ENCODE measurements at places on chromosomes 5 and 9.
A peak's percentile ranks its signal among the peaks of the same experiment; 100 is the strongest.

DNA sequence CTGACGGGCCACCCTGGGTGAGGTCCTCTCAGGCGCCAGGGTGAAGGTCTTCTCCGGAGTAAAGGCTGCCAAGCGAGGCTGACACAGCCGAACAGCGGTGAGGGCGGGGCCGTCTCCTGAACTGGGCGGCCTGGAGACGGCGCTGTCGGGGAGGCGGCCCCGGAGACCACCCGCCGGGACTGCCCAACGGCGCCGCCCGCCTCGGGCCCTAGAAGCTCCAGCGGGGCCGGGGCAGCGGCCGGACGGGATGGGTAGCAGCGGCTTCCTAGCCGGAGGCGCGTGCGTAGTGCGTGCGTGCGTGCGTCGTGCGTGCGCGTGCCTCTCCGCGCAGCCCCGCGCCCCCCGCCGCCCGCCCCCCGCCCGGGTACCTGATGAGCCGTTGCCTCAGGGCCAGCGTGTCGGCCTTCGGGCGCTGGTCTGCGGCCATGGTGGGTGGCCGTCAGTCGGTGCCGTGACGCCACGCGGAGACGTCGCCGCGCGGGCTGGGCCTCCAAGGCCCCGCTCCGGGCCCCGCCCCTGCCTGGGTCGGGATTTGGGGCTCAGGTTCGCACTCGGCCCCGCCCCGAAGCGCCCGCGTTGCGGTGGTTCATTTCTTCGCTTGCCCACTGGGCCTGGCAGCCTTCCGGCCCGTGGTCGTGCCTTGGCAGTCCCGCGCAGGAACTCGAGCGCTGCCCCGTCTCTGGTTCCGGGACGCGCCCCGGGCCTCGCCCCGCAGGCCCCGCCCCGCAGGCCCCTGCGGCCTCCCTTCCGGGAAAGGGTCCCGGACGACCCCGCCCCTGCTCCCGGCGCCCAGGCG is at the start of gene PHYKPL:
Gene PHYKPL (minus strand): TSS at position 679 of the 796 bp plus-strand sequence. CDS start 252 bp downstream, at position 427.
- DNase-seq: peak; percentile 34

DNA sequence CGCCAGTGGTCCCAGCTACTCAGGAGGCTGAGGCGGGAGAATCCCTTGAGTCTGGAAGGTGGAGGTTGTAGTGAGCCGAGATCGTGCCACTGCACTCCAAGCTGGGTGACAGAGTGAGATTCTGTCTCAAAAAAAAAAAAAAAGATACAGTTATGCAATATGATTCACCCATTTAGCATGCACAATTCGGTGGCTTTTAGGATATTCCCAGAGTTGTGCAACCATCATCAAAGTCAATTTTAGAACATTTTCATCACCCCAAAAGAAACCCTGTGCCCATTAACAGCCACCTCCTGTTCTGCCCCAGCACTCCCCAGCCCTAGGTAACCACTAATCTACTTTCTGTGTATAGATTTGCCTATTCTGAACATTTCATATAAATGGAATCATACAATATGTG is 4.3 kb upstream of the DHFR start:
- DNase-seq: no peak

GRCh38 chr9:91100878-91101450 is 260.8 kb downstream of the AUH start:
- no peak for DNase-seq

- no peak for DNase-seq
These were observed 1.3 kb downstream of the MACIR start for GRCh38 chr5:103259705-103260355.

GRCh38 chr9:98839724-98840123 is 32.3 kb downstream of the GALNT12 start:
- DNase-seq: no peak

DNA sequence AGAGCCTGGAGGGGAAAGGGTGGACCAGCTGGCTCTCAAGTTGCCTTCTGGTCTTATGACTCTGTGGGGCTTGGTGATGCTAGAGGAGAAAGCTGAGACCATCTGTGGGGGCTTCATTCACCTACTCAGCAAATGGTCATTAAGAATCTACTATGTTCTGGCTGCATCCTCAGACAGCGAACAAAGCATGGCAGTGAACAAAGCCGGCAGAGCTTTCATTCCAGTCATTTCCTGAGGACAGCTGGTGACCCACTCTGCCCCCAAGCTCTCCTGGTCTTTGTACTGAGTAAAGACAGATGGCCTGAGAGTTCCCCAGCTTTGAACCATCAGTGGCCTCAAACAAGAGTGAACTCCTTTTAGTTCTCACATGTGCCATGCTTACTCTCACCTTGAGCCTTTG is 48.0 kb downstream of the FGF1 start:
- DNase-seq: no peak

DNA sequence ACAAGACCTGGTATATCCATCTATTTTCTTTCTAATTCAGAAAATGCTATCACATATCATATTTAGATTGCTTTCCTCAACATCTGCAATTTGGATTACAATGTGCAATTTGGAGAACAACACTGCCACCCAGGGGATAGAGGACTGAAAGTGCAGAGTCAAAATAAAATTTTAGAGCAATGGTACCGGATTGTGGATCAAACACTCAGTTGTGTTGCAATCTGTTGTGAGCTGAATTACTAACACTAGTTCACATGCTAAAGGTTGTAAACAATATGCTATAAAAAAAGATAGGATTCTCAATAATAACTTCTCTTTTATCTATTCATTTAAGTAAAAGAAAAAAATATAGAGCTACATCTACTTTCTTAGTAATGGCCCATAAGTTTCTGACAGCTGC is 11.9 kb upstream of the SRFBP1 start:
- DNase-seq: no peak

Measured in stimulated activated CD8-positive, alpha-beta memory T cell treated with anti-CD3 and anti-CD28 coated beads, Interleukin-4, amount 100 ng/mL, for 1 hour (primary cell).